ENCODE measurements at places on chromosomes 13 and 19.

- DNase-seq, result no peak
Observed at GRCh38 chr13:26656919-26657318, 99.4 kb downstream of the WASF3 start.

- no peak for DNase-seq
Observed at GRCh38 chr13:33206425-33206824, 79.1 kb downstream of the STARD13 start.

GRCh38 chr13:44618326-44618725 lies 42.2 kb upstream of the TSC22D1 start:
- no peak for DNase-seq

GRCh38 chr13:112346173-112346898 lies 29.8 kb upstream of the SPACA7 start:
- no peak for DNase-seq

DNA sequence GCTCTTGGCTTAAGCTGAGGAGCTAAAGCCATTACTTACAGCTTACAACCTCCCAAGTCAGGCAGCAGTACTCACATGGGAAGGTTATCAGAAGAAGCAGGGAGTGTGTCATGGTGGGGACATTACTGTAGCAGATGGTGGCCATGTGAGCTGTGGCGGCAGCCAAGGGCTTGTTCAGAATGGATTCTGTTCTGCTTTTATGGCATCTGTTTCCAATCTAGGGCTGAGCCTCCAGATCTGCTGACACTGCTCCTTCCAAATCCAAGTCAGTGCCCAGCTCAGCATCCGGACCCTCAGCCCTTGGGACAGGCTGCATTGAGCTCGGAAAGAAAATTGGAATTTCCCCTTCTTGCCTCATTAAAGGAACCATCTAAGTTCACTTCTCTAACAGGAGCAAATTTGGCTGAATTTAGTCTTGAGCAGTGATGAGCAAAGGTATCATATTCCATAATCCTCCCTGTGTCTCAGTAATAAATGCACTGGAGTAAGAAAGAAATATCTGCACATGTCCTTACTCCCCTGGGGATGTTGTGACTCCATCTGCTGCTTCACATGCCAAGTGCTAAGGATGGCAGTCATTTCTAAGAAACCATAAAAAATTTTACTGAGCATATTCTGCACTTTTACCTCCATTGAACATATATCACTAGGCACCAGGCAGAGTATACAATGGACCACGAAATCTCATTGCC lies 73.9 kb downstream of the KCTD12 start:
- DNase-seq, result no peak

DNA sequence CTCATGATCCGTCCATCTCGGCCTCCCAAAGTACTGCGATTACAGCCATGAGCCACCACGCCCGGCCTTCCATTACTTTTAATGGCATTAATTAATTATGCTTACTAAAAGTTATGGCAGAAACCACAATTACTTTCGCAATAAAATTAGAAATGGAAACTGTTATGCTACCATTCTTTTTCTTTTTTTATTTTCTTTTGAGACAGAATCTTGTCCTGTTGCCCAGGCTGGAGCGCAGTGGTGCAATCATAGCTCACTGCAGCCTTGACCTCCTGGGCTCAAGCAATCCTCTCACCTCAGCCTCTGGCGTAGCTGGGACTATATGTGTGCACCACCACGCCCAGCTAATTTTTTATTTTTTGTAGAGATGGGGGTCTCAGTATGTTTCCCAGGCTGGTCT lies 4.6 kb upstream of the BST2 start:
- DNase-seq, result no peak

DNA sequence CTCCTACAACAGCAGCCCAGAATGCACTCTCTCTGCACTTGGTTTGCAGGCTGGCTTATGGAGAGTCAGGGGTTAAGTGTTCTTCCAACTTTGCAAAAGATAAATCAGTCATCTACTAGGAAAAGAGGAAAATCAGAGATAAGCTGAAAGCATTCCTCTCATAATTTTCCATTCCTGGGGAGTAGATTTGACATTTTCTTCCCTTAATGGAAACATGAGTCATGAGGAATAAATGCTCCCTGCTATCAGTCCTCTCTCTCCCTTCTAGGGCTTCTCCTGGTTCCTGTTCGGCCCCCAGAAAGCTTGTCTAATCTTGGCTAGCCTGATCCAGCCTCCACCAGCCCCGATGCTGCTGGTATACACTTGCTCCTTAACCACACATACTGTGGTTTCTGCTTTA lies 28.4 kb upstream of the ENOX1 start:
- no peak for DNase-seq

GRCh38 chr19:43570174-43570791 lies 5.0 kb downstream of the XRCC1 start:
- DNase-seq, result no peak

- no peak for DNase-seq
Observed at GRCh38 chr13:24313439-24313838, 4.1 kb downstream of the C1QTNF9 start.

DNA sequence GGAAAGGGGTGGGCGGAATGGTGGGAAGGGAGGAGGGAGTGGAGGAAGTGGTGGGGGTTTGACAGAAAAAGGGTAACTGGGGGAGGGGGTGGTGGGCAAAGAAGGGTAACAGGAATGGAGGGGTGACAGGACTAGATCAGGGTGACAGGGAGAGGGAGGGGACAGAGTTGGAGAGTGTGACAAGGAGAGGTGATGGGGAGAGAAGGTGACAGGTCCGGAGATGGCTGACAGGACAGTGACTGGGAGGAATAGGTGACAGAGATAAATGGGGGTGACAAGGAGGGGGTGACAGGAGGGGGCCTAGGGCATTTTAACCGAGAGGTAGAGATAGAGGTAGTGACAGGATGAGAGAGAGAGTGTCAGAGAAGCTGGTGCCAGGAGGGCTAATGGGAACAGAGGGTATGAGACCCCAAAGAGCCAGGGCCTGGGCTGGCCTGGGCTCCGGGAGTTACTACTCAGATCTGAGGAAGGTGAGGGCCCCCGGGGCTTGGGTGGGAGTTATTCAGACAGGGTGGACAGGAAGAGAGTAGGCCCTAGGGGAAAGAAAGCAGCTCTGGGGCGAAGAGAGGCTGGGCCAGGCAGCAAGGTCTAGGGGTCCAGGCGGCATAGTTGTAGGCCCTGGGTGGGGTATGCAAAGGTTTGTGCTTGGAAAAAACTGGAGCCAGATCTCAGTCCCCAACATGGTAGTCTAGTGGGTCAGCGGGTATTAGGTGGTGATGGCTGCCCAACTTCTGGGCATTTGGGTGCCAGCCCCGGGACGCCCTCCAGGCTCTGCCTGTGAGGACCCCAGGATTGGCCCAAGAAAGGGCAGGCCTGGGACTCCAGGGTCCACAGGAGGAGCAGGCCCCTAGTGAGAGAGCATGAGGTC lies 660 bp downstream of the CIC start:
- DNase-seq, result no peak

GRCh38 chr19:41565379-41565720 lies 10.6 kb upstream of the CEACAM21 start:
- no peak for DNase-seq

GRCh38 chr19:52936151-52936953 lies 13.1 kb upstream of the ZNF888 start:
- DNase-seq, result no peak
